ENCODE measurements at places on chromosomes 2 and 18. TPM values are rescaled to one million over a fixed set of nuclear protein-coding genes. Genes with fewer than 3 reads are reported as not detected.

The SLC4A3 gene
- total RNA-seq = 1.3 TPM

The KIAA2012 gene
- 0.18 TPM for total RNA-seq

The PARD3B gene
- total RNA-seq = 34.4 TPM

The COLEC12 gene
- total RNA-seq = 8.0 TPM

The LRATD1 gene
- 9.8 TPM for total RNA-seq

The NMS gene
- not detected for total RNA-seq

The PRSS56 gene
- not detected for total RNA-seq

The CFAP53 gene
- total RNA-seq = not detected

The MAP3K19 gene
- total RNA-seq = not detected

The CRYGC gene
- total RNA-seq = not detected

The C2orf80 gene
- total RNA-seq = not detected

The CHAC2 gene
- 4.2 TPM for total RNA-seq

The PTCD3 gene
- 134 TPM for total RNA-seq

- H3K36me3 ChIP-seq = no peaks in the 10 kb centered on the region
- no peak overlapping the region for H3K27ac ChIP-seq
- DNase-seq = peak; percentile 43
- H3K27me3 ChIP-seq = no peaks in the 10 kb centered on the region
Observed at GRCh38 chr2:212005085-212005671, 533.4 kb downstream of the ERBB4 start.

GRCh38 chr18:1468550-1468949, 563.9 kb downstream of the ADCYAP1 start:
- no peak overlapping the region for H3K4me3 ChIP-seq
- no peaks in the 10 kb centered on the region for H3K27me3 ChIP-seq
- no peaks in the 10 kb centered on the region for H3K4me1 ChIP-seq
- H3K27ac ChIP-seq = no peak overlapping the region
- no peak for DNase-seq
- no peaks in the 10 kb centered on the region for H3K36me3 ChIP-seq

DNA sequence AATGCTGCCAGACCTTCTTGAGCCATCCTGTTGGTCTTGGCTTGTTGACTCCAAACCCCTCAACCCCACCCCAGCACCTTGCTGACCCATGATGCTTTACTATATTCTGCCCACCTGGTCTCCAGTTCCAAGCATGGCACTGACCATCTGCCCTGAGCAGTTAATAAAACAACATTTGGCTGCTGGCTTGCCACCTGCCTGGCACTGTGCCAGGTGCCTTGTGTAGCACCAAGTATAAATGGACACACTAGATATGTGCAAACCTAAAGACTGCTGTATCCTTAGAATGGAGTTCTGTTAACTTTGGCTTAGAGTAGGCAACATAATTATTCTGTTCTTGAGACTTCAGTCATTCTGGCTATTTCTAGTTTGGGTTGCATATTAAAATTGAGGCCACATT, 91.4 kb downstream of the ACSL3 start:
- peaks cover 6% of the 10 kb centered on the region for H3K4me1 ChIP-seq
- peak; percentile 80 for DNase-seq
- H3K4me3 ChIP-seq = no peak overlapping the region
- H3K27ac ChIP-seq = no peak overlapping the region
- no peaks in the 10 kb centered on the region for H3K27me3 ChIP-seq
- H3K36me3 ChIP-seq = no peaks in the 10 kb centered on the region

- no peaks in the 10 kb centered on the region for H3K4me1 ChIP-seq
- H3K36me3 ChIP-seq = no peaks in the 10 kb centered on the region
- peak; percentile 48 for DNase-seq
- H3K4me3 ChIP-seq = no peak overlapping the region
- no peaks in the 10 kb centered on the region for H3K27me3 ChIP-seq
Observed at GRCh38 chr2:40363631-40364030, 88.3 kb downstream of the SLC8A1 start.

DNA sequence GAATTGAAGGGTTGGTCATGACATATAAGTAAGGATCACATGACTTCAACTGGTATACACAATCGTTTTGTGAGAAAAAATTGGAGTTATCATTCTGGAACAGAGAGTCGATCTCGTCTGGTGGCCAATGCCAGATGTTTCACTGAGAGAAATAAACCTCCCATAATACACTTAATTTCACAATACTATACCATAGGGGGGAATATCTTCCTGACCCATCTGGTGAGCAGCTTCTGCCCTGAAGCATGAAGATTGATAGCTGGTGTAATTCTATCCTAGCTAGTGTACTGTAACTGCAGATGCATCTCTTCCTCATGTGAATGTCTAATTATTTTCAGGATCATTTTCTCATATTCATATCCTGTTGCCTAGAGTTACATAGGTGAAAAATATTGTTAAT, 15.7 kb upstream of the CDH7 start:
- no peaks in the 10 kb centered on the region for H3K36me3 ChIP-seq
- no peak overlapping the region for H3K4me3 ChIP-seq
- no peaks in the 10 kb centered on the region for H3K4me1 ChIP-seq
- DNase-seq = no peak
- H3K27ac ChIP-seq = no peak overlapping the region

- peaks cover 16% of the 10 kb centered on the region for H3K4me1 ChIP-seq
- no peaks in the 10 kb centered on the region for H3K27me3 ChIP-seq
- H3K36me3 ChIP-seq = no peaks in the 10 kb centered on the region
- H3K27ac ChIP-seq = peak overlapping the region; percentile 20
Observed at GRCh38 chr2:105573490-105573889, 171.2 kb upstream of the NCK2 start.

DNA sequence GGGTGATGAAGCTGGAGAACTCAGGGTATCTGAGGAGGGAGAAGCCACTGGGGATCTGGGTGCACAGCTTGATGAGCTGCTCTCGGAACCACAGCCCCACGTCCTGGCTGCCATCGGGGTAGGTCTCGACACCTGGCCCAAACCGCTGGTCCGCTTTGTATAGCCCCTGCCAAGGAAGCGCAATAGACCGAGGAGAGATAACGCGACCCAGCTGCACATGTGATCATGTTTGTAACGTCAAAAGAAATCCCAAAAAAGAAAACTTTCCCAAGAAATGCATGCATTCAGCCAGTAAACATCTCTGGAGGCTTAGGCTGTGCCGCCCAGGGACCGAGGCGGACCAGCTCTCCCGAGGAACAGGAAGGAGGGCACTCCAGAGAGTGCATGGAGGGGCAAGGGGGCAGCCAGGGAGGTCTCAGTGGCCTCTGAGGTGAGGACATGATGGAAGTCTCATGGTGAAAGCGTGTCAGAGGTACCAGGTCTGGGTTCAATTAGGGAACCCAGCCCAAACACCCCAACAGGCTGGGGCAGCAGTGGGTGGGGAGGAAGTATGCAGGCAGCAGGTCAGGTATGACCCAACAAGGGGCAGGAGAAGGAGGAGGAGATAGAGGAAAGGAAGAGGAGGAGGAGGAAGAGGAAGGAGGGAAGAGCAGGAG, 28.3 kb downstream of the ANKMY1 start:
- H3K4me3 ChIP-seq = no peak overlapping the region
- H3K27ac ChIP-seq = no peak overlapping the region
- no peaks in the 10 kb centered on the region for H3K27me3 ChIP-seq
- H3K4me1 ChIP-seq = no peaks in the 10 kb centered on the region
- H3K36me3 ChIP-seq = peaks cover 75% of the 10 kb centered on the region

- H3K4me3 ChIP-seq = no peak overlapping the region
- H3K4me1 ChIP-seq = peaks cover 27% of the 10 kb centered on the region
- no peak overlapping the region for H3K27ac ChIP-seq
Observed at GRCh38 chr2:201759567-201759966, 21.2 kb downstream of the ALS2 start.

DNA sequence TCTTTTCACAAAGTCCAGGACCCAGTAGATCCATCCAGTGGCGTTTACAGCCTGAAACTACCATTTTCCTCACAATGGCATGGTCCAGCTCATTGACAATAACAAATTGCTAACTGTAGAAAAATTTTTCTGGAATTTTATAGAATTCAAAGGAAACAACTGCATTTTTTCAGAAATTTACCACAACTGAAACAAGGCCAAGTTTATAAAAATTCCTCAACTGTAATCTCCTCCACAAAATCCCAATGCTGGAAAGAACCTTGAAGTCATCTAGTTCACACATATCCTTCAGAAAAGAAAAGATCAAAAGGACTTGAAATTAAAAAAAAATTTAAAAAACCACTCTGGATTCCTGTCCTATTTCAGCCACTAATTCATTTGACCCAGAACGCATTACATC, 226.0 kb upstream of the CTAGE1 start:
- H3K4me1 ChIP-seq = no peaks in the 10 kb centered on the region
- DNase-seq = no peak
- H3K27ac ChIP-seq = no peak overlapping the region
- no peaks in the 10 kb centered on the region for H3K27me3 ChIP-seq

- H3K4me1 ChIP-seq = no peaks in the 10 kb centered on the region
- no peak for DNase-seq
- no peak overlapping the region for H3K4me3 ChIP-seq
Observed at GRCh38 chr2:223890721-223891120, 53.3 kb upstream of the AP1S3 start.

- no peak overlapping the region for H3K27ac ChIP-seq
- H3K27me3 ChIP-seq = no peaks in the 10 kb centered on the region
- DNase-seq = no peak
Observed at GRCh38 chr18:24346254-24346653, 51.4 kb downstream of the OSBPL1A start.

DNA sequence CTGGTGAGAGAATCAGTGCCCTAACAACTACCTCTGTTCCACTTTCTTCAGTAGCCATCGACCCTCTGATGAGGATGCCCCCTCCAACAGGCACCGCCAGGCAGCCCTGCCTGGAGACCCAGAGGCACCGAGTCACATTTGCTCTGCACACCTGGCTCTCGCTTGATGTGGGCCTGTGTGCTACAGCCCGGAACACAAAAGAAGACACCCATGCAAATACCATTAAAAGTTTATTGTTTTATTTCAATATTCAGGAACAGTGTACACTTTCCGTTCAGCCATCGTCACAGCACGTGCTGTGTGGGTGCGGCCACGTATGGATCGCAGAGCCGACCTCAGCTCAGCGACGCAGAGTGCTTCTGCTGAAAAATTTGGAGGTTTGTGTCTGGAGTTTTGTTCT, 154.0 kb downstream of the MBP start:
- DNase-seq = no peak
- H3K36me3 ChIP-seq = peaks cover 17% of the 10 kb centered on the region
- peak overlapping the region; percentile 86 for H3K27ac ChIP-seq

GRCh38 chr18:29157057-29157780, 980.3 kb upstream of the CDH2 start:
- no peaks in the 10 kb centered on the region for H3K4me1 ChIP-seq
- no peak for DNase-seq
- H3K36me3 ChIP-seq = no peaks in the 10 kb centered on the region
- H3K27me3 ChIP-seq = no peaks in the 10 kb centered on the region
- H3K4me3 ChIP-seq = no peak overlapping the region
- H3K27ac ChIP-seq = no peak overlapping the region

- no peak overlapping the region for H3K4me3 ChIP-seq
- no peak for DNase-seq
- no peaks in the 10 kb centered on the region for H3K27me3 ChIP-seq
- no peaks in the 10 kb centered on the region for H3K4me1 ChIP-seq
- no peaks in the 10 kb centered on the region for H3K36me3 ChIP-seq
Observed at GRCh38 chr2:67633212-67633856, 236.2 kb downstream of the ETAA1 start.

GRCh38 chr18:22488554-22488953, 70.8 kb upstream of the CTAGE1 start:
- H3K27me3 ChIP-seq = no peaks in the 10 kb centered on the region
- no peaks in the 10 kb centered on the region for H3K36me3 ChIP-seq
- DNase-seq = no peak
- peaks cover 17% of the 10 kb centered on the region for H3K4me1 ChIP-seq
- H3K4me3 ChIP-seq = no peak overlapping the region
- no peak overlapping the region for H3K27ac ChIP-seq

GRCh38 chr2:202375033-202375608, 1.0 kb upstream of the BMPR2 start:
- peak; percentile 29 for DNase-seq
- no peaks in the 10 kb centered on the region for H3K36me3 ChIP-seq
- peak overlapping the region; percentile 92 for H3K4me3 ChIP-seq
- peaks cover 11% of the 10 kb centered on the region for H3K4me1 ChIP-seq
- H3K27ac ChIP-seq = peak overlapping the region; percentile 99

DNA sequence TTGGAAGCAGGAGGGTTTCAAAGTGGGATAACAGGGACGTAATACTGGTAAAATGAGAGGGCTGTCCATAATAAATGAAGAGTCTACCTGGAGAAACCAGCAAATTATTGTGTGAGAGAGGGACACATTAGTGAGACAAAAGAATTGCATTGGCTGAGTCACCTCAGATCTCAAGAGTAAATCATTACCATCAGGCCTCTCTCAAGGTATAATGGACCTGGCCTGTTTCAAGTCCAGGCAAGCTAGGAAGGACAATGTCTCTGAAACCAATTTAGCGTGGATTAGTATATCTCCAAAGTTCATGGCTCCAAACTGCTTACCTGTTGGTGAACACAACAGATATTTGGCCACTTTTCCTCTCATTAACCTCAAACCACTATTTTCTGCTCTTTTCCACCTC, 471.4 kb downstream of the CMPK2 start:
- H3K36me3 ChIP-seq = no peaks in the 10 kb centered on the region
- H3K27ac ChIP-seq = no peak overlapping the region
- DNase-seq = no peak
- H3K4me3 ChIP-seq = no peak overlapping the region
- H3K27me3 ChIP-seq = no peaks in the 10 kb centered on the region
- H3K4me1 ChIP-seq = no peaks in the 10 kb centered on the region

- no peak overlapping the region for H3K27ac ChIP-seq
- H3K4me1 ChIP-seq = no peaks in the 10 kb centered on the region
- H3K4me3 ChIP-seq = no peak overlapping the region
- H3K36me3 ChIP-seq = peaks cover 68% of the 10 kb centered on the region
- no peaks in the 10 kb centered on the region for H3K27me3 ChIP-seq
Observed at GRCh38 chr2:27027211-27027651, 5.5 kb upstream of the TMEM214 start.

DNA sequence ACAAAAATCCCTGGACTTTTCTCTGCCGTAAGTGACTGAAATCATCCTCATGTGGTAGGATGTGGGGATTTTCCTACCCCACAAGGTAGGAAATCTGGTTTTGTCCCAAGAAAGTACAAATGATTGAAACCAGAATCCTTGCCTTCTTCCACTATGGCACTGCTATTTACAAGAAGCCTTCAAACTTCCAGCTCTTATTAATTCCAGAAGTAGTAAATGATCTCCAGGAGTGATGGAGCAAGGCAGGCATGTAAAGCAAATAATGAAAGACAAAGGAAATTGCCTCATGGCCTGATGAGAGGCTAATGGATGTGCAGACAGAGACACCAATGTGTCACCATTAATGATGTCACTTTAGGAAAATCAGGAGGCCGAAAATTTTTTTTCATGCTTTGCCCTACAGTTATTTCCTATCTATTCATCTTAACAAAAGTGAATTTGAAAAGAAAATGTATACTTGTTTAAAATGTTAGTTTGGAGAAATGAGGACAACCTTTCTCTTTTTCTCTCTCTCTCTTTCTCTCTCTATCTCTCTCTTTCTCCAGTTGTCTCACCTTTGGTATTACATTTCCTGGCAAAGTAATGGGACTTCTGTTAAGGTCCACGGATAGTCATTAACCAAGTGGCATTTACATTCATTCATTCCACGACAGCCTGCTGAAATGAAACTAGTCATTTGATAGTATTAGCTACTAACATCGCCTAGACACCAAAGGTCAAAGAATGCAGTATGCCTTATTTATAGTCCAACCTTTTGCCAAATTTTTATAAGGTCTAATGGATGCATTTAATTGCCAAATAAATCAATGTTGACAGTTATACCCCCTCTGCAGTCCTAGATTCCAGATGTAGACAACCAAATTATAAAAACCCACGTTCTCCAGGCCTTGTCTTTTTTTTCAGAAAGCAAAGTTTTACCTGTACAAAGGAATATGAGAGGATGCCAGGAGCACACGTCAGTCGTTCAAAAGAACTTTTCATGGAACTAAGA, 5.0 kb upstream of the EVA1A start:
- peaks cover 5% of the 10 kb centered on the region for H3K4me1 ChIP-seq
- H3K36me3 ChIP-seq = no peaks in the 10 kb centered on the region
- no peak overlapping the region for H3K27ac ChIP-seq
- no peaks in the 10 kb centered on the region for H3K27me3 ChIP-seq
- DNase-seq = no peak
- H3K4me3 ChIP-seq = no peak overlapping the region

Measured in stomach (tissue), 19 donors.